ENCODE measurements at places on chromosomes 4 and X.
A peak's percentile ranks its signal among the peaks of the same experiment; 100 is the strongest.

DNA sequence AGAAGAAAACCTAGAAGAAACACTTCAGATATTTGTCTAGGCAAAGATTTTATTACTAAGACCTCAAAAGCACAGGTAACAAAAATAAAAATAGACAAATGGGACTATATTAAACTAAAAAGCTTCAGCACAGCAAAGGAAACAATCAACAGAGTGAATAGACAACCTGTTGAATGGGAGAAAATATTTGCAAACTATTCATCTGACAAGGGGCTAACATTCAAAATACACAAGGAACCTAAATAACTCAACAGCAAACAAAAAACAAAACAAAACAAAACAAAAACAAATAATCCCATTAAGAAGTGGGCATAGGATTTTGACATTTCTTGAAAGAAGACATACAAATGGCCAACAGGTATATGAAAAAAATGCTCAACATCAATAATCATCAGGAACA lies 192.7 kb upstream of the ZCCHC13 start:
- DNase-seq, result no peak

GRCh38 chr4:184457535-184458249 lies 16.7 kb downstream of the IRF2 start:
- no peak for DNase-seq

DNA sequence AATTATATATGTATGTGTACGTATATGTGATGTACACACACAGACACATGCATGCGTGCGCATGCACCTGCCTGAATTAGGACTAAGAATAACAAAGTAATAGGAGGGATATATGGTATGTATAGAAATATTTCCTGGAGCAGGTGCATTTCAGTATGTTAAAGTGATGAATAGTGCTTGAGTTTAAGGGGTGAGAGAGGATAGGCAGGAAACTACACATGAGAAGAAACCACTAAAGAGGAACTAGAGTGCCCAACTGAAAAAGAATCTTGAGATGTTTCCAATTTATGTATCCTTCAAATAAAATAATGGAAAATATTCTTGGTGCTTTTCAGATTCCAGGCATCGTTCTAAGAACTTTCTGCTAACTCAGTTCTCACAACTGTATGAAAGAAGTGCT lies 52.6 kb upstream of the UNC5C start:
- DNase-seq, result no peak

DNA sequence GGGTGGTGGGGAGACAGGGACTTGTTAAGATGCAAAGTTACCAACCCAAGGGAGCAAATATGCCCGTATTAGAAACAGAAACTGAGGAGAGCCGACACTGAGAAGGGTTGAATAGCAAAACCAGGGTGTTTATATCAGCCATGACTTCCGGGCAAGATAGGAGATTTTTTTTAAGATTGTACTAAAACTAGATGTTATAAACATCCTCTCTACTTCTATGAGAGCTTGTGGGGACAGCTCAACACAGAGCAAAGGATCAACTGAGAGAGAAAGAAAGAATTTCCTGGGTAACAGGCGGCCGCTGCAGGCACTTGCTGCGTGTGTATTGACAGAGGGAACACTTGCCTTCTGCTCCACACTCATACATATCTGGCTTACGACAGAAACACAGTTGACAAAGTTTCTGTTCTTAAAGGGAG lies 49.1 kb upstream of the FBXW7 start:
- no peak for DNase-seq

DNA sequence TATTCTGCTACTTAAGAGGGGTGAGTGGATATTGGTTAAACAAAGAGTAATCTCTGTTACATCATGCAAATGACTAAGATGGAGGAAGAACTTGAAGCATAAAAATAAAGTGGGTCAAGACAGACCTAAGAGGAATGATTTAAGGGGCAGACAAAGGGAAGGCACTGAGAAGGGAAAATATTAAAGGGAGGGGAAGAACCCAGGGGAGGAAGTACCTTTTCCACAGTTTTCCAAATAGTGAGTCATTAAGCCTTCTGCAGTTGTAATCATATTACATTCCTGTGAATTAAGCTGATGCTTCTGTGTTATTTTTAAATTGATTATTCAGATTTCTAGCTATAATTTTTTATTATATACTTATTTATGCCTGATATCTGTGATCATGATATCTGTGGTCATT lies 253.3 kb downstream of the CENPC start:
- DNase-seq, result no peak

GRCh38 chr4:100805538-100805937 lies 287.7 kb upstream of the EMCN start:
- DNase-seq, result no peak

- peak; percentile 22 for DNase-seq
Observed at GRCh38 chr4:53644607-53645006, 53.3 kb upstream of the LNX1 start.

DNA sequence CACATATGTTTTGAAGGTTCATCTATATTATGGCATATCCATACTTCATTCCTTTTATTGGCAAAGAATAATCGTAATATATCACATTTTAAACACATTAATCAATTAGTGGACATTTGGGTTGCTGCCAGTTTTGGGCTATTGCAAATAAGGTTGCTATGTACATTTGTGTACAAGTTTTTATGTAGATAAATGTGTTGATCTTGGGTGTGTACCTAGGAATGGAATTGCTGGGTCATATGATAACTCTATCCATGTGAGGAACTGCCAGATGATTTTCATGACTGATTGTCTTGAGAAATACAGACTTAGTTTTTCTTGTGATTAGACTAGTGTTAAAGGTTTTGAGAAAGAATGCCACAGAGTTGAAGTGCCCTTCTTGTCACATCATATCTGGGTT lies 99.2 kb upstream of the RAB40AL start:
- no peak for DNase-seq

GRCh38 chr4:176478076-176478475 lies 158.3 kb downstream of the SPCS3 start:
- DNase-seq, result no peak

DNA sequence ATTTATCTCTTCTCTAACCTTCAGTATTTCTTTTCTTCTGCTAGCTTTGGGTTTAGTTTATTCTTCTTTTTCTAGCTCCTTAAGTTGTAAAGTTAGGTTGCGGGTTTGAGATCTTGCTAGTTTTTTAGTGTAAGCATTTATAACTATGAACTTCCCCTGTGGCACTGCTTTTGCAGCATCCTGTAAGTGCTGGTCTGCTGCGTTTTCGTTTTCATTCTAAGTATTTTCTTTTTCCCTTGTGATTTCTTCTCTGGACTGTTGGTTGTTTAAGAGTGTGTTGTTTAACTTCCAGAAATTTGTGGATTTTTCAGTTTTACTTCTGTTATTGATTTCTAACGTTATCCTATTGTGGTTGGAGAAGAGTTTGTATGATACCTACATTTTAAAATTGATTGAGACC lies 11.0 kb upstream of the CTBP1 start:
- no peak for DNase-seq

DNA sequence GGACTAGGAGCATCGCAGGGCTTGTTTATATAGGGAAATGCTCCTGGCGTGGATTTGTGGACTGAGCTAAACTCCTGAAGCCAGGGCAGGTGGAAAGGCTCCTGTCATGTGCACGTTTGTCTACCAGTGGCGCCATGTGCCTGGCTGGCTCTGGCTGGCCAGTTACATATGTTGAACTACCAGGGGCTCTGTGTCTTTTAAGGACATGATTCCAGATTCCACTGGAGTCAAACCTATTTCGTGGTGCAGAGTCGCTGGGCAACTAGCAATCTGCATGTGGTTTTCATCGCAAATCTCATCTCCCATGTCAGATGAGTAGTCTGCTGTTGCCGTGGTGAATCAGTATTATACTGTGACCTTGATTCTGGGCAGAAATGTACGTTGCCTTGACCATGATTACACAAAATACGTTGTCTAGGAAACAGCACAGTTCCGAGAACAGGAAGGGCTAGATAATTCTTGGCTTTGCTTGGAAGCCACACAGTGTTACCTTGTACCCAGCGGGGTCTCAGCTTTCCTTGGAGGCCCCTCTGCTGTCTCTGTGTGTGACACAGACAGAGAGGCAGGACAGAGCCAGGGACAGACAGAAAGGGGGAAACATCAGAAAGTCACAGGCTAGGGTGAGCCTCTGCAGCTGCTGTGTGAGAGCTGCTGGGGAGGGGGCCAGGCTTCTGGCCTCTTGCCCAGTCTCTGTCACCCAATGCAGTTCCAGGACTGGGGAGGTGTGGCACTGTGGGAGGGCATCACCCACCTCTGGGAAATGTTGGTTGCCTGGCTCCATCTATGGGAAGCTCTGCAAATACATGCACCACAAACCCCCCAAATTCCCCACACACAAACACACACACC lies 19.2 kb downstream of the PNMA6E start:
- peak; percentile 32 for DNase-seq

- no peak for DNase-seq
Observed at GRCh38 chr4:2333916-2334644, 72.2 kb upstream of the MXD4 start.

- DNase-seq, result no peak
Observed at GRCh38 chrX:150459196-150459595, 96.1 kb downstream of the MAMLD1 start.

GRCh38 chr4:38531141-38531727 lies 132.8 kb upstream of the KLF3 start:
- peak; percentile 12 for DNase-seq

- peak; percentile 53 for DNase-seq
Observed at GRCh38 chr4:139552517-139553307, 3.3 kb downstream of the SETD7 start.

DNA sequence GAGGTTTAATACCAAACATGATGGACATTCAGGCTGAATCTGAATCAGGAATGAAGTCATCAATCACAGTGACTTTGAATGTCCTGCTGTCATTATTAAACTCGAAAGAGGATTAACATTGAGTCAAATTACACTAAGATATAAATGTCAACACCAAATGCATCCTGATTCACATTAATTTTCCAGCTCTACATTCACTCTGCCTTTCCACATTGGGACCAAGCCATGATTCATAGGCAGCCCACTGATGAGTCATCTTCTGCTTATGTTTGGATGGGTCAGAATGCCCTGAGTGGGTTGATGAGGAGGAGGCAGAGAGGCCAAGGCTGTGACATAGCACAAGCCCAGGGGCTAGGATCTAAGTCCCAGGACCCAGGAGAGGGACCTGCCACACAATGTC lies 247.6 kb upstream of the RPS6KA3 start:
- peak; percentile 93 for DNase-seq

DNA sequence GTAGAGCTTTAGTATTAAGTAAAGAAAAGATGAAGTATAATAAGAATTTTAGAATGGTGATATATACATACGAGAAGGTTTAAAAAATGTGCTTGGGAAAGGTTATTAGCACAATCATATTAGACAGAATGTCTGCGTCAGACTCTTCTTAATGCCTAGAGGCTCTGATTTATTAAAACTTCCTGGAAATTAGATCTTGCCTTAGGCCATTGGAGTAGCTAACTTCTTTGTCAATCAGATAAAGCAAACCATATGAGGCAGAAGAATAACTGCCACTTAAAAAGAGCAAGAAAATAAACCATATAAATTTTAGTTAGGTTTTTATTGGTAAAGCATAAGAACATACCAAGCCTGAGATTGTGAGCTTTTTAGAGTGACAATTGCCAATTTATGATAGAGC lies 309.1 kb downstream of the TLL1 start:
- DNase-seq, result no peak

- no peak for DNase-seq
Observed at GRCh38 chrX:31572360-31572759, 500.5 kb upstream of the FTHL17 start.

- DNase-seq, result peak; percentile 90
Observed at GRCh38 chr4:76200771-76201231, 12.8 kb downstream of the SCARB2 start.

GRCh38 chrX:56978172-56978571 lies 17.2 kb downstream of the SPIN3 start:
- DNase-seq, result peak; percentile 63

GRCh38 chr4:12270546-12270945 lies 841.9 kb upstream of the HS3ST1 start:
- DNase-seq, result no peak

DNA sequence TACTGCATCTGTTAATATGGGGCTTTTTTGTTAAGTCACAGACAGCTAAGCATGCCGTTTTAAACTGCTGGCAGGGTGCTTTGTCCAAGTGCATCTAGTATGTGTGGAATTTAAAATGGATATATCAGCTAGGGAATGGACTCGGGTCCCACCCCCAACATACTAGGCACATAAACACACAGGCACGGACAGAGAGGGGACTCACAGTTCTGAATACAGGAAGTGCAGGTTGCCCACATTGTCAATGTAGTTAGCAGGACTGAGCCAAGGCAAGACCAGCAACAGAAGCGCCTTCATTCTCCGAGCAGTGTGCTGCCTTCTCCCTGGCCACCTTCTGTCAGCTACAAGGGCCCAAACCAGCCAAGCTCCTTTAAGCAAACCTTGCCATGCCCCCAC lies 33.6 kb downstream of the LNX1 start:
- DNase-seq, result no peak

DNA sequence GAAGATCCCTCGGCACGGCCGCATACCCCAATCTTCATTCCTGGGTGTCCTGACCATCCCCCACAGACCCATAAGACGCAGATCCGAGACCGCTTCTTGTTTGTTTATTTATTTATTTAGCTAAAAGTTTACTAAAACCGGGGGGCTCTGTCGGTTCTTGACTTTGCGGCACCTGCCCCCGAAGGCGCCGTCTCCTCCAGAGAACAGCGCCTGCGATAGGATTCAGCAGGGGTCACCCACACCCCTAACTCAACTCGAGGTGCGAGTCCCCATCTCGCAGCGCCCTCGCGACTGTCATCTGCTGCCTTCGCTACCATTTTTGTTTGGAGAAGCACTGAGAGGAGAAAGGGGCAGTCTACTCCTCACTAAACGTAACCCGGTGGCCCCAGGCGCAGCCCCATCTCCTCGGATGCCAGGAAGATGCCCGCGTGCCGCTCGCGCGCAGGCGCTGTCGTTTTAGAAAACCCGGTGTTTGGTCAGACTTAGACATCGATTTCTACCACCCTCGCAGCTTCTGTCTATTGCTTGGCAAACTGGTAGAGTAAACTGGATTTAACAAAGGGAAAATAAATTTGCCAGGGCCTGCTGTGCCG lies 18.9 kb upstream of the GPR101 start:
- DNase-seq, result no peak

DNA sequence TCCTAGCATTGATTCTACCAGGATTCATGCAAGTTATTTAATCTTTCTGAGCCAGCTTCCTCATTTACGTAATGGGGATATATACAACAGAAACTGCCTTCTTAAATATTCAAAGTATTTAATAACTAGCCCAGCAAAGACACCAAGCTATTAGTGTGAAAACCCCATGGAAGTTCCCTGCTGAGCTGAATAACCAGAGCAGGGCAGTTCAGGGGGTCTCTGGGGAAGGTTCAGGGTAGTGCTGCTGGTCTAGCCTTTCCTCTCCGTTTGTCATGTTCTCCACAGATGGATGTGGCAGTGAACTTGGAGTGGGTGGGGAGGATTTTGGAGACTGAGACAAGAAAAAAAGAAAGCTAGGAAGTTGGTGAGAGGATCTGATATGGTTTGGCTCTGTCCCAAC lies 240.8 kb upstream of the TAPT1 start:
- DNase-seq, result no peak

DNA sequence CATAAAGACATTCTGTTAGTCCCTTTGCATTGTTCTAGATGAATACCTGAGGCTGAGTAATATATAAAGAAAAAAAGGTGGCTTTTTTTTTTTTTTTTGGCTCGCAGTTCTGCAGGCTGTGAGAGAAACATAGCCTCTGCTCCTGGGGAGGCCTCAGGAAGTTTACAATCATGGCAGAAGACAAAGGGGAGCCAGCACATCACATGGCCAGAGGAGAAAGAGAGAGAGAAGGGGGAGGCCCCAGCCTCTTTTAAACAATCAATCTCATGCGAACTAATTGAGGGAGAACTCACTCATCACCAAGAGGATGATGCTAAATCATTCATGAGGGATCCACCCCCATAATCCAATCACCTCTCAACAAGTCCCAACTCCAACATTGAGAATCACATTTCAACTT lies 364.0 kb upstream of the EPHA5 start:
- no peak for DNase-seq
